ENCODE measurements at places on chromosomes 1 and 21. TPM values are rescaled to one million over a fixed set of nuclear protein-coding genes. Genes with fewer than 3 reads are reported as not detected.

GRCh38 chr1:186289943-186290545, 85.0 kb downstream of the TPR start:
- H3K4me1 ChIP-seq = no peaks in the 10 kb centered on the region
- no peaks in the 10 kb centered on the region for H3K36me3 ChIP-seq
- DNase-seq = no peak

- DNase-seq = no peak
- H3K36me3 ChIP-seq = no peaks in the 10 kb centered on the region
- peak overlapping the region; percentile 65 for H3K27ac ChIP-seq
- H3K27me3 ChIP-seq = no peaks in the 10 kb centered on the region
- peaks cover 33% of the 10 kb centered on the region for H3K4me1 ChIP-seq
Observed at GRCh38 chr1:151196292-151196800, 2.0 kb upstream of the PIP5K1A start.

DNA sequence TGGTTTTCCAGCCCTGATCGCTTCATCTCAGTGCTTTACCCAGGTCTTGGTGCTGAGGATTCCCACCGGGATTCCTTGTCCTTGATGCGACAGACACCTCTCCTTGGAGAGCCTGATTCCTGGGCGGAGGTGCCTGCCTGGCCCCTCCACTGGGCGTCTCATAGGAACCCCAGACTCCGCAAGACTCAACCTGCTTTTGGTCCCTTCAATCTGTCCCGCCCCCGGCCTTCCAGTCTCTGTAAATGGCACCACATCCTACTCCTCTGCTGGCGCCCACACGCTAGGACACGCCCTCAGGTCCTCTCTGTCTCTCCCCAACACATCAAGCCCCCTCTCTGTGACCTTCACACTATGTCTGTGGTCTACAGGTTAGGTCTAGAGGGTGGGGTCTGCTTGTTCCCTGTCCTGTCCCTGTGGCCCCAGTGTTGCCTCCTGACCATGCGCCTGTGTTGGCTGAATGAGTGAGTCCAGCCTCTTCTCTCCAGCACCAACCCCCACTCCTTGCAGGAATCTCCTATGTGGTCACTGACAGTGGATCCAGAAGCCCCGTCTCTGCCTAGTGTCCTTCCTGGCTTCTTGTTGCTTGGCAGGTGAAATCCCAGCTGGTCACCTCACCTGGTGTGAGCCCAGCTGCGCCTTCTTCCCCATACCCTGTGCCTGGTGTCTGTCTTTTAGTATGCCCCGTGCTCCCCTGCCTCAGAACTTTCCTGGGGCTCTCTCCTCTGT, 119.7 kb upstream of the C1orf174 start:
- H3K27me3 ChIP-seq = no peaks in the 10 kb centered on the region
- H3K27ac ChIP-seq = no peak overlapping the region
- no peaks in the 10 kb centered on the region for H3K36me3 ChIP-seq
- H3K4me1 ChIP-seq = no peaks in the 10 kb centered on the region
- H3K4me3 ChIP-seq = no peak overlapping the region
- peak; percentile 44 for DNase-seq

The RPTN gene
- 0.25 TPM for total RNA-seq

The CBS gene
- total RNA-seq = 4.2 TPM

DNA sequence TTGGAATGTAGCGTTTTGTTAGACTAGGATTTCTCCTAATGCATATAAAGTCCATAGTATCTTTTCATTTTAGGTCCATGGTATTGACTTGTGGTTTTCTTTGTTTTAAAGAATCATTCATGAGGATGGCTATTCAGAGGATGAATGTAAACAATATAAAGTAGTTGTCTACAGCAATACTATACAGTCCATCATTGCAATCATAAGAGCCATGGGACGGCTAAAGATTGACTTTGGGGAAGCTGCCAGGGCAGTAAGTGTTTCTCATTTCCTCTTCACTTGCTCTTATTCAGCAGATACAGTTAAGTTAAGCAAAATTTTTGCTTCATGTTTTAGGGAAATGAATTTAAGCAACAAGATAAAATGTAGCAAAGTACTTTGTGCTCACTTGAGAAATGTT, 25.4 kb downstream of the GNAI3 start:
- no peak overlapping the region for H3K27ac ChIP-seq
- no peak overlapping the region for H3K4me3 ChIP-seq
- H3K4me1 ChIP-seq = peaks cover 45% of the 10 kb centered on the region
- no peaks in the 10 kb centered on the region for H3K27me3 ChIP-seq

DNA sequence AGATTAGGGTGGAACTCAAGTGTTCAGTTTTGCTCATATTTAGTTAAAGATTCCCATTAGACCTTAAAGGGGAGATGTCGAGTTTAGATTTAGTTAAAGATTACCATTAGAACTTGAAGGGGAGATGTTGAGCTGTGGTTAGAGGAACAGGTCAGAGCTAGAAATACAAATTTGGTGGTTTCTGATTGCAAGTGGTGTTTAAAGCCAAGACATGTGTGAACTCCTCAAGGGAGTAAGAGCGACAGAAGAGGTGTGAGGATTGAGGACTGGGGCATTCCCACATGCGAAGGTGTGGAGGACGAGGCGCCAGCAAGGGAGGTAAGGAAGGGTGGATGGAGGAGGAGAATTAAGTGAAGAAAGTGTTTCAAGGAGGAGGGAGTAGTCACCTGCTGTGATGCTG, 168.6 kb downstream of the IER5 start:
- no peaks in the 10 kb centered on the region for H3K27me3 ChIP-seq
- no peak overlapping the region for H3K4me3 ChIP-seq
- no peak for DNase-seq
- H3K27ac ChIP-seq = no peak overlapping the region

The CGN gene
- 13.0 TPM for total RNA-seq

The KCNJ15 gene
- 12.3 TPM for total RNA-seq

DNA sequence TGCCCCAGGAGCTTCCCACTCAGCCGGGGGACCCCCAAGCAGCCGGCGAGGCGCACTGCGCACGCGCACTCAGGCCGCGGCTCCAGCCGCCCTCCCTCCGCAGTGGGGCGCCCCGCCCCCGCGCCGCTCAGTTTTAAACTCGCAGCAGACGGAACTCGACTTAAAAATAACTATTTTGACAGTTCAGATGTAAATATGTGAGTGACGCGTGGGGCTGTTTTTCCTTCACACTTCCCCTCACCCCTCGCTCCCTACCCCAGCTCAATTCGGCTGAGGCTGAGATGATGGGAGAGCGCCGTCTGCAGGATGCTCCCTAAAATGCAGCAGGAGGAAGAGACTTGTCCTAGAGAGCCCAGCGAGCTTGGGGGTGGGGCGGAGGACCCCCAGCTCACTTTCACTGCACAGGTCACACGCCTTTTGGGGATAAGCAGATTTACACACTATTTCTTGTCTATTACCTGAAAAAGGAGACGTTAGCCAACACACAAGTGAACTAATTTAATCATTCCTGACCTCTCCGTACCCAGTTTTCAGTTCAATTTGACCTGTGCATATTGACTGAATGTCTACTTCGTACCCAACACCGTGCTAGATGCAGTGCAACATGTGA, 8.9 kb upstream of the LEMD1 start:
- no peak overlapping the region for H3K27ac ChIP-seq
- DNase-seq = no peak
- H3K4me1 ChIP-seq = peaks cover 10% of the 10 kb centered on the region
- H3K27me3 ChIP-seq = no peaks in the 10 kb centered on the region
- no peaks in the 10 kb centered on the region for H3K36me3 ChIP-seq

DNA sequence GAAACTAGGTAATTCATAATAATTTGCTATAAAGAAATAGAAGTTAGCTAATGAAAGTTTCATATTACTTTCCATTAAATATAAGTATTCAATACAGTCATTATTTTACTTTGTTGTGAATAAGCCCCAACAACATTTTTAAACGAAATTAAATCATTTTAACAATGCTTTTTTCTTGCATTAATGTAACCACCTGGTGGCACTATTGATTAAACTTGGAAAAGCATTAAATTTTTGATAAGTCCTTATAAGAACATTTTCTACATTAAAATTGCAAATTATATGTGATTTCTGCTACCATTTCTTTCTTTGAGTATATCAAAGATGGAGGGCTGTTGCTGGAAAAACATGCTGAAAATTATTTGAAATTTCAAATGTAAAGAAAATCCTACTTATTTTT, 918.8 kb upstream of the TMPRSS15 start:
- no peak overlapping the region for H3K27ac ChIP-seq
- no peaks in the 10 kb centered on the region for H3K36me3 ChIP-seq
- DNase-seq = no peak
- H3K4me1 ChIP-seq = no peaks in the 10 kb centered on the region
- H3K27me3 ChIP-seq = no peaks in the 10 kb centered on the region

The NOS1AP gene
- 2.0 TPM for total RNA-seq

The TNNI3K gene
- not detected for total RNA-seq

DNA sequence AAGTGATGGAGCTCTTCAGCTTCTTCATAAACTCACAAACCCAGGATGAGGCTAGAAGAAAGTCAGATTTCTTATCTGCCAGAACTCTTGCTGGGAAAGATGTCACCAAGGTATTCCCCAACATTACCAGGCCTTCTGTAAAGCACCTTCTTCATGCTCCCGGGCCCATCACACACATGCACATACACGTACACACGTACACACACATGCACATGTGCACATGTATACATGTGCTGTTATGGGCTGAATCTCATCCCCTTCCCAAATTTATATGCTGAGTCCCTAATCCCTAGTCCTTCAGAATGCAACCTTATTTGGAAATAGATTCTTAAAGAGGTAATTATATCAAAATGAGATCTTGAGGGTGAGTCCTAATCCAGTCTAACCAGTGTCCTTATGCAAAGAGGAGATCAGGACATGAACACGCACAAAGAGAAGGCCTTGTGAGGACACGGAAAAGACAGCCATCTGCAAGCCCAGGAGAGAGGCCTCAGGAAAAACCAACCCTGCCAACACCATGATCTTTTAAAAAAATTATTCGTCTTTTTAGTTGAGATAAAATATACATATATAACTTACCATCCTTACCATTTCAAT, 76.4 kb upstream of the LYST start:
- H3K27me3 ChIP-seq = no peaks in the 10 kb centered on the region
- no peak overlapping the region for H3K4me3 ChIP-seq
- H3K4me1 ChIP-seq = peaks cover 31% of the 10 kb centered on the region
- H3K36me3 ChIP-seq = no peaks in the 10 kb centered on the region
- peak overlapping the region; percentile 76 for H3K27ac ChIP-seq

DNA sequence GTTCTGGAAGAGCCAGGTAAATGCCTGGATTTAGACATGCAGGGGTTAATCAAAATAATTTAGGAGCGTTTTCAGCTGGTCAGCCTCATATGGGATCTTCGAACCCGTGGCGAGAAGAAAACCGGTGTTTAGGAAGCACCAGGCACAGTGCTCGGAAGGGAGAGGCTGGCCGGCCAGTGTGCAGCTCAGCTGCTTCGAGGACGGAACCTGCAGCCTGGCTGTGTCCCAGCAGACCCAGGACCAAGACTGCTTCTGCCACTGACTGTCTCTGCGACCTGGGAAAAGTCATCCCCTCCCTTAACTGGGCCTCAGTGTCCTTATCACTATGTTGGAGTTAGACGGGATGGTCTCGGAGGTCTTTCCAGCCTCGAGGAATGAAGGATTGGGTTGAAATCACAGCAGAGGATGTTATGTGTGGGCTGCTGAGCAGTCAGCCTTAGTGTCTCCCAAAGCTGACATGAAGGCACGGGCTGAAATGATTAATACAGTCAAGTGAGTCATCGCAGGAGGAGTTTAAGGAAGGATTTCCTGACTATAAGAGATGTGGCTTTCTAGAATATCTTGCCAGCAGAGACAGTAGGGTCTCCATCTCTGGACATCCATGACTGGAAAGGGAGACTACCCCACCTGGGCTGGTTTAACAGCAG, 20.8 kb downstream of the PPFIA4 start:
- H3K4me1 ChIP-seq = no peaks in the 10 kb centered on the region
- H3K27ac ChIP-seq = no peak overlapping the region
- DNase-seq = no peak
- H3K4me3 ChIP-seq = no peak overlapping the region
- H3K27me3 ChIP-seq = no peaks in the 10 kb centered on the region
- H3K36me3 ChIP-seq = no peaks in the 10 kb centered on the region

DNA sequence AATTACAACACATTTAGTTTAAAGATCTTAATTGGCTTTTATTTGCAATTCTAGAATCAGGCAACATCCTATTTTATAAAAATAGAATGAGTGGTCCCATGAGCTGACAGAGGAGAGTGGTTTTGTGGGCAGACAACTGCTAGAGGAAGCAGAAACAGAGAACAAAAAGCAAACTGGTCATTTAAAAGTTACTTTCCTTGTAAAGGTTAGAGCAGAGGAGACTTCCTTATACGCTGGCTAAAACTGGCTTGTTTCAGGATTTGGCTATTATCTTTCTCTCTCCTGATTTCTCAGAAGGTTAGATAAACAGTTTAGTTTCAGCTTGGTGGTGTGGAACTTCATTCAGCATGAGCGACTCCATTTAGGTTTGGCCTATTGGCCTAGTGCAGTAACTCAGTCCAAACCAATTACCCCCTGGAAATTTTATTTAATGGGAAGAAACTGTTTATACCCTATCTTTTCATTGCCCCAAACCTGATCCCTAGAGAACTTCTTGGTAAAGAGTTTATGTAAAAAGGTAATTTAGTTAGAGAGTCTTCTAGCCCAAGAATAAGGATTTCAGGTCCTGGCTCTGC, 32.2 kb upstream of the IL20 start:
- no peaks in the 10 kb centered on the region for H3K36me3 ChIP-seq
- no peaks in the 10 kb centered on the region for H3K4me1 ChIP-seq
- no peak overlapping the region for H3K27ac ChIP-seq
- DNase-seq = no peak

The ECE1 gene
- total RNA-seq = 93.8 TPM
